ENCODE measurements at places on chromosomes 6 and 20.
A peak's percentile ranks its signal among the peaks of the same experiment; 100 is the strongest.

- no peak for DNase-seq
Observed at GRCh38 chr6:38055203-38055589, 235.7 kb downstream of the ZFAND3 start.

GRCh38 chr20:21312813-21313474, 9.8 kb downstream of the XRN2 start:
- DNase-seq: no peak

- no peak for DNase-seq
Observed at GRCh38 chr20:4774207-4774606, 52.5 kb downstream of the PRND start.

GRCh38 chr6:41027241-41027640, 11.8 kb downstream of the UNC5CL start:
- DNase-seq: no peak

DNA sequence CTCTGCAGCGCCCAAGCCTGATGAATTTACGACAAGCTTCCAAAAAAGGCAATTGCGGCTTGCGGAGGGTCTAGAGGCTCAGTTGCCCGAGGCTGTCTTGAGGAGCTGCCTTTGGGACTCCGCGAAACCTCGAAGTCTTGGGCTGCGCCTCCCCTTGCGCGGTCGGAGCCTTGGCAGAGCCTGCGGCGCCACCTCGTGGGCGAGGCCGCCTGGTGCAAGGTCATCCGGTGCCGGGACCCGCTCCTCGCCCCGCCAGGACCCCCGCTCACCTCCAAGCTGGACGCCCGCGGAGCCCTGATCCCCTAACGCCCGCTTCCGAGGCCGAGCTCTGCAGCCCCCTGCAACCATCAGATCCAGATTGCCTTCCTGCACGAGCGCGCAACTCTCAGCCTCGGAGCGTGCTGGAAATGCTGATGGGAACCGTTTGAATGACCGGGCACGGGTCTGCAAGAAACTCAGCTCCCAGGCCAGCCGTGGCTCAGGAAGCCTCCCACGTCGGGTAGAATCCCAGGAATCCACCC, 14.9 kb upstream of the FAM210B start:
- DNase-seq: peak; percentile 18

- no peak for DNase-seq
Observed at GRCh38 chr20:21607971-21608725, 94.3 kb upstream of the NKX2-2 start.

DNA sequence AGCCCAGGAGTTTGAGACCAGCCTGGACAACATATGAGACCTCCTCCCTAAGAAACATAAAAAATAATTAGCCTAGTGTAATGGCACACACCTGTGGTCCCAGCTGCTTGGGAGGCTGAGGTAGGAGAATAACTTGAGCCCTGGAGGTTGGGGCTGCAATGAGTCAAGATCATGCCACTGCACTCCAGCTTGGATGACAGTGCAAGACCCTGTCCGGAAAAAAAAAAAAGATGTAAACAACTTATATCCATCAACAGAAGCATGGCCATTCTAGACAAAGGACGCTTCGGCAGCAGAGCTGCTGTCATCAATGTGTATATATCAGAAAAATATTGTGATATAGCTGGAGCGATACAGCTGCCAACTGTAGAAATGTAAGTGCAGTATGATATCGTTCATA, 59.6 kb upstream of the ARID1B start:
- DNase-seq: no peak

DNA sequence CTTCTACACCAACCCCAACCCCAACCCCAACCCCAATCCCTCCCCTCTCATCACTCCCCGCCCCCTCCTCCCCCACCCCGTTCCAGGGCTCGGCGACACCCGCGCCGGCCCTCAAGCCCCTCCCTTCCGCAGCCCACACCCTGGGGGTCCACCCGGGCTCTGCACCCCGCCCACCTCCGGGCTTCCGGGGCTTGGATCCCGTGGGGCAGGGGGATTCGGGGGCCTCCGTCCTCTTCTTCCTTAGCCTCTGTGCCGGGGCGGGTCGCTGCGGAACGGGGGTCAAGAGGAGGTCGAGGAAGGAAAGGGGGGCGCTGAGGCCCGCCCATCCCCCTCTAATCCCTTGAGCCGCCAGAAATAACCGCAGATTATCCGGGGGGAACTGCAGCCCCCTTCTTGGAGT, 690 bp downstream of the TULP1 start:
- no peak for DNase-seq

- DNase-seq: no peak
Observed at GRCh38 chr6:27605401-27606342, 132.8 kb upstream of the ZNF184 start.

GRCh38 chr20:33790566-33790965, 20.6 kb upstream of the CHMP4B start:
- no peak for DNase-seq

DNA sequence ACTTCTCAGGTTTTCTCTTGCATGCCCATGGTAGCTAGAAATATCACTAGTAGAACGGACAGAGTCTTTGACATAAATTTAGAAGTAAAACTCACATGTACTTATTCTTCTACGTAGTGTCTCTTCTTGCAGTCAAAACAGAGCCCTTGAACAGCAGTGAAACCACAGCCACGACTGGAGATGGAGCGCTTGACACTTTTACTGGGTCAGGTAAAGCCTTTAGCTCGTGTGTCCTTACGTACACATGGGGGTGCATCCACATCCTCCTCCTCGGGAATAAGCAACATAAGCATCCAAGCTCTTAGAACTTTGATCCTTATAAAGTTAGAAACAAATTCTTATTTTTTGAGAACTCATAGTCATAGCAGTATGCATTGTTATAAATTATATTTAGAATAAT, 215.3 kb downstream of the EYA4 start:
- no peak for DNase-seq

GRCh38 chr20:4038047-4038459, 22.7 kb upstream of the RNF24 start:
- DNase-seq: peak; percentile 74

DNA sequence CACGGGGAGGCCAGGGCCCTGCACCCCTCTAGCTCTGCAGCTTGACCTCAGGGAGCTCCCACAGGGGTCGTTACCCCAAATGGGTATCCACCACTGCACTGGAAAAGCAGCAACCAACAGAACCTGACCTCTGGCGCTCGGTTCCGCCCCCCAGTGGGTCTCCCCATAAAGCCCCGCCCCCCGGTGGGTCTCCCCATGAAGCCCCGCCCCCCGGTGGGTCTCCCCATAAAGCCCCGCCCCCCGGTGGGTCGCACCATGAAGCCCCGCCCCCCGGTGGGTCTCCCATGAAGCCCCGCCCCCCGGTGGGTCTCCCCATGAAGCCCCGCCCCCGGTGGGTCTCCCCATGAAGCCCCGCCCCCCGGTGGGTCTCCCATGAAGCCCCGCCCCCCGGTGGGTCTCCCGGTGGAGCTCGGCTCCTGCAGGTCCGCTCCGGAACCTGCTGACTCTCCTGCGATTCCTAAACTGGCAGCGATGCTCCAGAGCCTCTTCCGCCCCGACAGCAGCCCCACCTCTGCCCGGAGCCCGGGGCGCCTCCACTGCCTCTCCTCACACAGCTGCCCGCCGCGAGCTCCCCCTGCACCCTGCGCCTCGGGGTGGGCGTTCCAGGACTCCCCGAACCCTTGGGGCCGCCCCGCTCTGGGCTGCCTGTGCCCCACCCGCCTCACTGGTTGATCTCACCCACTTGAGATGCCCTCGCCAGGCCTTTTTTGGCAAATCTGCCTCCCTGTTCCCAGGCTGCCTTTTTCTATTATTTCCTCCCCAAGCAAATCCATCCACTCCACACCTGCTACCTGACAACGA, 12.1 kb downstream of the SLC2A4RG start:
- DNase-seq: no peak

DNA sequence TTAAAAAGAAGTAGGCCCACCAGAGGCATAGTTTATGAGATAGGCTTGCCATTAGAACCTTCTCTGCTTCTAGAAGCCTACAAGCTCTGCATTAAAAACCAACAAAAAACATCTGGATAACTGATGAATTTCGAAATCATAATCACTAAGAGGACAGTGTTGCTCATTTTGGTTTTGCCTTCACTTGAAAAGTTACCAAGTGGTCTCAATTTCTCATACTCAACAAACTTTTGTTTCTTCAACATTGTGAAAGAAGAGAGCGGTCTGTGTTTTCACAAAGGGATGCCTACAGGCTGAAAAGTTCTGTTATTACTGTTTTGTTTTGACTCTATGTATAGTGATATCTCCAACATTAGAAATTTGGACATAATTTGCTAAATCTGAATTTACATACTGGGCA, 98.9 kb downstream of the PDSS2 start:
- no peak for DNase-seq

DNA sequence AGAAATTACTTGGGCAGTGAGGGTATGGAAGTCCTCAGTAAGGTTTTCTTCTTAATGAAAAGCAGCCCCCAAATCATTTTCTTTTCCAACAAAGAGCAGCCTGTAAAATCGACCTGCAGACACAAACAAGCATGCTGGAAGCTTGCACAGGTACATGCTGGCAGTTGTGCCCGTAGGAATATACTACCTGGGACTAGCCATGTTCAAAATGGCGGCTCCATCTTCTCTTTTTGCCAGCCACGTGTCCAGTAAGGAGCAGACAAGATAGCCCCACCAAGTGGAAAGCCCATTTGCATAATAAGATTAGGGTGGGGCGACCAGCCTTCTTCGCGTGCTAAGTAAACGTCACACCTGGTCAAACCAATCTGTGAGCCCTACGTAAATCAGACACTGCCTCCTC, 259.4 kb upstream of the AGPAT4 start:
- DNase-seq: no peak

- no peak for DNase-seq
Observed at GRCh38 chr20:39233755-39234154, 271.6 kb downstream of the DHX35 start.

- DNase-seq: no peak
Observed at GRCh38 chr6:118523216-118523615, 24.9 kb upstream of the PLN start.

- DNase-seq: no peak
Observed at GRCh38 chr6:39074486-39074885, 25.9 kb downstream of the GLP1R start.

DNA sequence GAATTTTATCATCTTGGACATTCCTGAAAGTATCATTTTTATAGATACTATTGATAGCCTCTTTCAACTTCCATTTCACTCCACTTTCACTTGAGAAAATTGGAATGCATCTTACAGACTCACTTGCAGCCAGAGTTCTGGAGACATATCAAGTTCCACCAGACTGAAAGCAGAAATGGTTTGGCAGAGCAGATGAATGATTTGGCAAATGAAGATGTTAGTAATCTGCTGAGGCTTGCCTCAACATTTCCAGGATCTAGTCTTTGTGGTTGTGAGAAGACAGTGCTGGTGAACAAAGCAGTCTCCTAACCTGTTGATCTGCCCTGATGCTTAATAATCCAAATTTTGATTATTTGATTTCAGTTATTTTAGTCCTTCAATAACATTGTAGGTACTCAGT, 202.6 kb downstream of the TRDN start:
- DNase-seq: no peak

GRCh38 chr6:506508-506907, 115.0 kb downstream of the IRF4 start:
- no peak for DNase-seq

DNA sequence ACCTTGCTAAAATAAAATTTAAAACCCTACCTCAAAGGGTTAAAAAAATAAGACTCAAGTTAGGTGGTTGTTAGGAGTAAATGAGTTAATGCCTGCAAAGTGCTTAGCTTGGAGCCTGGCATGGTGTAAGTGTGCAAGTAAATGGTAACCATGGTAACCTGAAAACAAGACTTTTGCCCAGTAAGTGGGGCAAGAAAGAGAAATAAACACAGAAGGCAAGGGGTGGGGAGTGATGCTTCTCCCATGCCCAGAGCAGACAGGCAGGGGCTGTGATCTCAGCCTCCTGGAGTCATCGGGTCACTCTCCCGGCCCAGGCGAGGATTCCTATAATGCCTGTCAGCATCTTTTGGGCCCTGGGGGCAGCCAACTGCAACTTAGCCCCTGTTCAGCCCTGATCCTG, 59.2 kb upstream of the SLC32A1 start:
- no peak for DNase-seq

GRCh38 chr6:21371061-21371460, 222.5 kb upstream of the SOX4 start:
- DNase-seq: no peak

DNA sequence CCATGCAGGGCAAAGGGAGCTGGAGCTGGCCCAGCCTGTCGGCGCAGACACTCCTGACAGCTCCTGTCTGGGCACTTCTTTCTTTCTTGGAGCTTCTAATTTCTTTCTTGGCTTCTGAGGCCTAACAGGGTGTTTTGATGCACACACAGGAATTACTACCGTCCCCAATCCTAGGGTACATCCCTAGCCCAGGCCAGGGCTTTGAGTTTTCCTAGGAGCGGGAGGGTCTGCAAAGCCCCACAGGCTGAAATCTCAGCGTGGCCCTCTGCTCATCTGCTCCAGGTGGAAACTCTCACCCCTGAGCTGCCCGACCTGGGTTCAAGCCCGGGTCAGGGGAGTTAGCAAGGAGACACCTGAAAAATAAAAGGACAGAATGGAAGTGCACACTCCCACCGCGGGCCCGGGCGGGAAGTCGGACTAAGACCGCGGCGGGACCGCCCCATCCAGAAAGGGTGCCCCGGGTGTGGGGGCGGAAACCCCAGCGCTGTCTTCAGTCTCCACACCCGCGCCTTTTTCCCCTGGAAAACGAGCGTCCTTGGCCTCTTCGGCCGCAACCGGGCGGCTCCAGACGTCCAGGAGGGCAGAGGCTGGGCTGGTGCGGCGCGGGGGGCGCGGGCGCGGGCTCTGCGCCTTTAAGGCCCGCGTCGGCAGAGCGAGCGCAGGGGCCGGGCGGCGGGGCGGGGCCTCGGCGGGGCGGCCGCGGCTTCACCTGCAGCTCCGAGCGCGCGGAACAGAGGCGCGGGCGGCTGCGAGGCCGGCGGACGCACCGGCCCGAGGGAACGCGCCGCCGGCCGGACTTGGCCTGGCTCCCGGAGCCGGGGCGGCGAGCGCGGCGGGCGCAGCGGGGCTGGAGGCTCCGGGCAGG, at the start of gene CDH4:
Gene CDH4, plus strand, starts transcription at position 733 of the 865 bp plus-strand sequence.
- DNase-seq: no peak

DNA sequence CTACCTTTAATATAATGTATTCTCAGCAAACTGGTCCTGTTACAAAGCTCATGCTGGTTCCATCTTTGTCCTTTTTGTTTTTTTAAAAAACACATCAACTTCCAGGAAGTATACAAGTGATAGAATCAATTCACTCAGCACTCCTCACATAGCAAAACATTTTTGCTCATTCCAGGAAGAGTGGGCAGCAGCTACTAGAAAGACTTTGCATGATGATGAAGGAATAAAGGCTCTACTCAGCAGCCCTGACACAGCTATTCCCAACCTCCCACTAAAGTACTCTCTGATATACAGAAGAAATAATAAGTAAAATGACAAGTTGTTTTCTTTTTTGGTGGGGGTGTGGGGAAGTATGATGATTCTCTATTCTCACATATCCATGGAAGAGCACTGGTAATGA, 61.2 kb downstream of the RGS17 start:
- no peak for DNase-seq

GRCh38 chr6:38281126-38281525, 358.6 kb downstream of the BTBD9 start:
- no peak for DNase-seq

DNA sequence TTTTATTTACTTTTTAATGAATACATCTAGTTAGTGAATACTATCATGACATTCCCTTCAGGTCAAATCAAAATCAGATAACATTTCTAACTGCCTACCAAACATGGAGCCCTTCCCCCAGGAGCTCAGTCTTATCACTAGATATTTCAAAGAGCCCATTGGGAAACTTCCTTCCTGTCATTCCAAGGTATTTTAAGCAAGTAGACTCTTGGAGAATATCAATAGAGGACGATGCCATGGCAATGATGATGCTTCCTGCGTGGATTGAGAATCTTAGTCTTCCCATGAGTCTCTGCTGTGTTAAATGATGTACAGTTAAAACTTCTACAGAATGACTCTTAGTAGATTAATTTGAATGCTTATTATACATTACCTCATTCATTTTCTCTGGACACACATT, 384.9 kb downstream of the CENPW start:
- DNase-seq: no peak
